ENCODE measurements at places on chromosomes 7 and 10.

- no peak for DNase-seq
Observed at GRCh38 chr7:17474724-17475344, 176.4 kb downstream of the AHR start.

DNA sequence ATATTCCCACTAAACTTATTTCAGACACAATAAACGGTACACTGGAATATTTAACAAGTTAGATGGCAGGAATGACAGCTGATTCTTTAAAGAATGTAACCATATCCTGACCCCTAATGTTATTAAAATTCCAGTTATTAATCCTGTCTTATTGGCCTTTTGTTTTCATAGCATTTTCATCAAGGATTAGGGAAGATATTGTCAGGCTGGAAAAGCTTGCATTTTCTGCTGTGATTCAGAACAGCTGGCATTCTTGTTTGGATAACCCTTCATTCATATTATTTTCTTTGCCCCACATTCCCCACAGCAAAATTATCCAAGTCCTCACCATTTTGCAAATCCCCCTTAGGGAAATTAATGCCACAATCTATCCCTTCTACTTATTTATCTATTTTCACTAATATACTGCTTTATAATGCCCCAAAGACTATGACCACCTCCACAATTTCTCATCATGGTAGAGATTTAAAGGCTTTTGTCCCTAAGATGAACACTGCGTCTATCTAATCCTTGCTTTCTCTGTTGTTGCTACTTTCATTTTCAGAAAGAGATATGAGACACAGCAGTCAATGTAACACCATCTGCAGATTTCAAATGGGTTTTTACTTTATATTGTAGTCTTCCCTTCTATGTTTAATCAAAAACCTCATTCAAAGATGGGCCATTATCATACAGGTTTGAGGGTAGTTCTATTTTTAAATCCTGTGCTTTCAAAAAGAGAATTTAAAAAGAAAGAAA, 475.1 kb downstream of the PARD3 start:
- no peak for DNase-seq

GRCh38 chr10:24451325-24451820, 242.4 kb downstream of the KIAA1217 start:
- DNase-seq = no peak

DNA sequence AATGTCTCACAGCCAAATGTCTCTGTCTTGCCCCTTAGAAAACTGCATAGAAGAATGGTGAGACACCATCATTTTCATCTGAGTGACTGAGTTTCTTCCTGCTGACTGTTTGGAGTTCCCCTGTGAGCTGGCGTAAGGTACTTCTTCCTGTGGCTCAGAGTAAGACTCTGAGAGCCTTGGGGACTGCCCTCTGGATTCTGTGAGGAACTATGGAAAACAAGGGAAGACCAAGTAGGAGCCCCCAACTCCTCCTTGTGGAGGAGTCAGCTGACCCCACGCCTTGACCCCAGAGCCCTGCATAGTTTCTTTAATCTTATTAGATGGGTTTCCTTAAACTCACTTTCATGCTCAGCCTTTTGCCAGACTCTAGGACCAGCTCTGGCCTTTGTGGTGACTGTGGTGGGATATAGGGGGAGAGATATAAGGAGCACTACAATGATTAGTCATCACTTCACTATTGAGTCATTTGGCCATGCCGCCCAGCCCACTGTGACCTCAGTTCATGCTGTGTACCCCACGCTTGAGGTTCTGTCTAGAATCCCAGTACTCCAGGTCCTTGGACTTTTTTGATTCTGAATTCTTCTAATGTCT, 51.8 kb upstream of the FAM133B start:
- no peak for DNase-seq

DNA sequence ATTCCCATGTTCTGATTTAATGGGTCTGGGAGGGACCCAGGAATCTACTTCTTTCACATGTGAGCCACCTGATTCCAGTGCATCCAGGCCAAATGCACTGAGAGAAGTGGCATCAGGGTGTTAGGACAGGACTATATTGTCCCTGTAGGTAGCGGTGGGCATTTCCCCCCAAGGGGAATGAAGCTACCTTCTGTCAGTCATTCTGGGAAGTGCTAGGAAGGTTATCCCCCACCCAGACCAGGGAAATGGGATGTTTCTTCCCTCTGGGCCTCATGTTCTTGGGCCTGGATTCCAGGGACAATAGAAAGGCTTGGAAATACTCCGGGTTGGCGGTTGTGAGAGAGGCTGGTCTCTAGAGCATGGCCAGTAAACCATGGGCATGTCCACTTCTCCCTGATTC, 20.8 kb downstream of the C10orf53 start:
- DNase-seq = no peak

DNA sequence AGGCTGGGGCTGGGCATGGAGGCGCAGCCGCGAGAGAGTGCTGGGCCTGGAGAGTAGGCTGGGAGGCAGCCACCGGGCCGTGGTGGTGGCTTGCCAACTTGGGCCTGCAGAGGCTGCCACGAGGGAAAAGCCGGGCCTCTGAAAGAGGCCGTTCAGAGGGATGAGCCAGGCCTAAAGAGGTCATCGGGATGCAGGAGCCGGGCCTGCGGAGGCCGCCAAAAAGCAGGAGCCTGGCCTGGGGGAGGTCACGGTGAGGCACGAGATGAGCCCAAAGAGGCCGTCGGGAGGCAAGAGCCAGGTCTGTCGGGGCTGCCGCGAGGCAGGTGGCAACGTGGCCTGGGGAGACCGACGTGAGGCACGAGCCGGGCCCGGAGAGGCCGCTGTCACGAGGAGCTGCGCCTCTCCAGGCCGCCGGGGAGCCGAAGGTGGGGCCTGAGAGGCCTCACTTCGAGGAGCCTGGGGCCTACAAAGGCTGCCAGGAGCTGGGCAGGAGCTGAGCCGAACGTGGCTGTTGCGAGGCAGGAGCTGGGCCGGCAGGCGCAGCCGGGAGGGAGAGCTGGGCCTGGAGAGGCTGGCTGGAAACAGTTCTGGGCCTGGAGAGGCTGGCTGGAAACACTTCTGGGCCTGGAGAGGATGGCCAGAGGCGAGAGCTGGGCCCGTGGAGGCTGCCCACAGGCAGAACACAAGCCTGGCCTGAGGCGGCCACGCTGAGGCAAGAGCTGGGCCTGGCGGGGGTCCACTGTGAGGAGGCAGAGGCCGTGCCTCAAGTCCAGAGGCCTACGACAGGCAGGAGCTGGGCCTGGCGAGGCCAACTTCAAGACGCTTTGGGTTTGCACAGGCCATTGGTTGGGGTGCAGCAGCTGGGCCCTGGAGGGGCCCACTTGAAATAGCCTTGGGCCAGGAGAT, 24.6 kb downstream of the MDH2 start:
- DNase-seq = no peak

GRCh38 chr7:1535701-1536454, 5.4 kb downstream of the MAFK start:
- no peak for DNase-seq

DNA sequence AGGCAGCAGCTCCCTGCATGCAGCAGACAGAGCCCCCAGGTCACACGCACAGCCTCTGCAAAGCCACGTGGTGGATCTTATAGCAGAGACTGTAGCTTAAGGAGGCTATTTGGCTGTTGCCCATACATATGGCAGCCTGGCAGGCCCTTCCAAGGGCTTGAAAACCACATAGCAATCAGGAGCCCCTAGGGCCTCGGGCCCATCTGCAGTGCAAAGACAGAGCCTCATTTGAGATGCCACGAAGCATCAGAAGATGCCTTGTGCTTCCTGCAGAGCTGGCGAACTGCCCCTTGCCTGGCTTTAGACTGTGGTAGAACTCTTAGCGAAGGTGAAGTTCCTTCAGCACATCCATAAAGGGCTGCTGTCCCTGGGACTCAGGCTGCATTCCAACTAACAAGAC, 309.9 kb downstream of the GRID1 start:
- no peak for DNase-seq

DNA sequence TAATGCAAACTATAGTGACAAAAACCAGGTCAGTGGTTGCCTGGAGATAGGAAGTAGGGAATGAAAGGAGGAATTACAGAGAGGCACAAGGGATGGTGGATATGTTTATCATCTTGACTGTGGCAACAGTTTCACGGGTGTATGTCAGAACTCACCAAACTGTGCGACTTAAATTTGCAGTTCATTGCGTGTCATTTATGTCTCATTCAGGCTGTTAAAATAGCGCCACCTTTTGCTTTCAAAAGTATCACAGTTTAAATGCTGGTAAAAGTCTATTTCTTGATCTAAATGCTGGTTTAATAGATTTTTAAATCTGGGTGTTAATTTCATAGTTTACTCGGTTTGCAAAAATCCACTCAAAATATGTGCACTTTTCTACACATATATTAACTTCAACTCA, 51.0 kb downstream of the PTTG1IP2 start:
- DNase-seq = no peak

DNA sequence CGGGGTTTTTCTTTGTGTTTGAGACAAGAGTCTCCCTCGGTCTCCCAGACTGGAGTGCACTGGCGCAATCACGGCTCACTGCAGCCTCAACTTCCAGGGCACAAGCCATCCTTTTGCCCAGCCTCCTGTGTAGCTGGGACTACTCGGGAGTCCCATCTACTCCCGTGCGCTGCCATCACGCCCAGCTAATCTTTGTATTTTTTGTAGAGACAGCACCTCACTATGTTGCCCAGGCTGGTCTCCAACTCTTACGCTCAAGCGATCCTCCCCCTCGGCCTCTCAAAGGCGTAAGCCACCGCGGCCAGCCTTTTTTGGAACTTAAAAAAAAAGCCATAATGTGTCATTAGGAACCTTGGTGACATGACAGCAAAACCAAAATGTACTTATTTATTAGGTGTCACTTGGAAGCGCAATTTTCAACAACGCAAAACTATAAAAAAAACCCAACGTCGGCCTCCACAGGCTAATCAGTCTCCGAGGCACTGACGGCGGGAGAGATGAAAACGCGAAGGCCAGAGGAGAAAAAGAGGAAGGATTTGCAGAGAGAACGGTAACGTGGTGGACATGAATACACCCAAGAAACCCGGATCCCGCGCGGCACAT, 911 bp upstream of the HNRNPH3 start:
- peak; percentile 57 for DNase-seq

GRCh38 chr10:49289480-49289879, 9.5 kb upstream of the C10orf71 start:
- DNase-seq = no peak

- DNase-seq = no peak
Observed at GRCh38 chr10:8036506-8037198, 17.8 kb upstream of the GATA3 start.

DNA sequence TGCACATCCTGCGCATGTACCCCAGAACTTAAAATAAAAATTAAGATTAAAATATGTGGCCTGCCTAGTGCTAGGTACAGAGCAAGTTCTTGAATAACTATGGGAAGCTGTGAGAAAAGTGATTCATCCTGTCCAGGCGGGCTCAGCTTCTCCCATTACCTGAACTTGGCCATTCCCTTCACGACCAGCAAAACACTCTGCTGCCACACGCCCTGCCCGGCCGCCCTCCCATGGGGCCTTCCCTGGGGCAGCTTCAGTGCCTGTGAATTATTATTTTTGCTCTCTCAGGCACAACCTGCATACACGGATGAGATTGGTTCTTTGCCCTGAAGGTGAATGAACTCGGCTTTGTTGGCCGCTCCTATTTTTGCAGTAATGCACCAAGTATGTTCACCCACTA, 209.2 kb upstream of the SHH start:
- no peak for DNase-seq

GRCh38 chr10:84360637-84361365, 32.4 kb downstream of the CCSER2 start:
- DNase-seq = no peak

GRCh38 chr7:47087866-47088265, 494.0 kb downstream of the TNS3 start:
- no peak for DNase-seq

DNA sequence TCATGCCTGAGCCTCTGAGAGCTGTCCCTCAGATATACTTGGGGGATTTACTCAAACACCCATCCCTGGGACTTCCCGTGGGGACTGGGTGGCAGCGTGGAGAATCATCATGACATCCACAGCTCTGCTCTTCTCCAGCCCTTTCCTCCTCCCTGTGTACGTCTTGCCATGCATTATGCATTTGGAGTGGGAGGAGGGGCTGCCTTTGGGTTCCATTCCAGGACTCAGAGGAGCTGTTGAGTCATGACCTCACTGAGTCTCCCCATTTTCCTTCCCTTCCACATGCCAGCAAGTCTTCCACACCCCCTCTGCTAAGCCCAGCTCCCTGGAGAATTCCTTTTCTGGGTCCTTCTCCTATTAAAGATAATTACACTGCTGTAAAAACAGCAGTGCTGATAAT, 480.7 kb downstream of the SORCS3 start:
- no peak for DNase-seq

GRCh38 chr10:129541200-129541599, 74.2 kb downstream of the MGMT start:
- no peak for DNase-seq

DNA sequence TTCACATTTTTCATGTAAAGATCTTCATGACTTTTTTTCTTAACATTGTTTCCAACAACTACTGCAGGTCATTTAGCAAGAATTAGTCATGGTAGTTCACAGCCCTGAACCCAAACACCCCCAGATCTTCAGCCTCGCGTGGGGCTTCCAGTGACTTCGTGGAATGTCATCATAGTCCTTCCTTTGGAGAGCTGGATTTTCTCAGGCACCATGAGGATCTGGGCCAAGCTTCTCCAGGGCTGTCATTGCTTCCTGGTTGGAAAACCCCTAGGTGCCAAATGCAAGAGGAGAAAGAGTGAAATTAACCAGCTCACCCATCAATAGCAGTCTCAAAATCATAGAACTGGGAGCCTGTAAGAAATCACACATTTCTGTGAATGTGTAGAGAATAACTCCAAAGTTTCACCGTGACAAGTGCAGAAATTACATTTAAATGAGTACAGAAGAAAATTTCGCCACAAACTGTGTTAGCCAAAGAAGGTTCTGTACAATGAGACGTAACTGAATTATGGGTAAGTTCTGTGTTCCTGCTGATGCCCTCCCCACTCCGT, 175.4 kb downstream of the CELF2 start:
- no peak for DNase-seq

GRCh38 chr10:132250481-132251475, 57.0 kb downstream of the STK32C start:
- DNase-seq = no peak

DNA sequence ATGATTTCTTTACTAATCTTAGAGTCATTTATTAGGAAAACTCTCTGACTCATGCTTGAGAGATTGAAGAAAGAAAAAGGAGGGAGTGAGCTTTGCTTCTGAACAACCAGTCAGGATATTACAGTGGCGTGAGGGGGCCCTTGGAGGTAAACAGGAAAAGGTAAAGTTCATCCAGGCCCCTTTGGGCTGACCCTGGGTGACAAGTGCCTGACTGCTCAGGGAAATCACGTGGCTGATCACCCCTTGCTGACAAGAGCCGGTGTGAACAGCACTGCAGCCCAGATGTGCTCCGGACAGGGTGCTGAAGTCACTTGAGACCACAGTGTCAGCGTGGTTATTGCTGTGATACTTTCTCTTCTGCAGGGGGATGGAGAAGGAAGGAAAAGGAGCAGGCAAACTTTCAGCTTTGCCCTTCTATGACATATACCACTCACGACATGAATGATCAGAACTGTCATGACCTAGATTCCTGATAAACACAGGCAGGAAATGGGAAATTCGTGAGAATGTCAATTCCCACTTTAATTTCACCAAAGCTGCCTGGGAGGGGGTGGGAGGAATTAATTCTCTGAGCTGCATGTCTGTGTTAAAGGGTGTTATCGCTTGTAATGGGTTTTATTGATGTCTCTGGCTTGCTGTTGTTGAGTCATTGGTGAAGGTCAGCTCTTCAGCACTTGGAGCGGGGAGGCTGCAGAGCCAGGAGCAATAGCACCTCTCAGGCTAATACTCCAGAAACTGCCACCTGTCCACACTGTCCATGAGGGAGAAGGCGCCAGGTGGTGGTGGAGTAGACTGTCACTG, 139.8 kb upstream of the AOAH start:
- peak; percentile 17 for DNase-seq

- peak; percentile 92 for DNase-seq
Observed at GRCh38 chr10:680146-680545, 9.3 kb downstream of the DIP2C start.
